ENCODE measurements at places on chromosomes 6 and 20.

DNA sequence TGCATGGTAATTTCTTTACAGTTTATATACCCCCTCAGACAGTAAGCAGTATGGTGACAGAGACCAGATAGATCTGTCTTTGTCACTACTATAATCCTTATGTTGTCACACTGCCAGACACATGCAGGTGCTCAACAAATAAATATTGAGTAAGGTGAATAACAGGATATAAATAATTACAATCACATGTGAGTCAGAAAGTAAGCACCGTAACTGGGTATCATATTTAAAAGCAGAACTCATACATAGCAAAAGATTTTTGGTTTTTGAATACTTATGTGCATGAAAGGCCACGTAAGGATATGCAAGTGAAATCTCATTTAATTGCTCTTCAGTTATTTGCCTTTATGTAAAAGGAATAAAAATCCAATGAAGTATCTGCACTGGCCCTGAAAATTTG, 17.4 kb downstream of the CNBD2 start:
- DNase-seq, result no peak

DNA sequence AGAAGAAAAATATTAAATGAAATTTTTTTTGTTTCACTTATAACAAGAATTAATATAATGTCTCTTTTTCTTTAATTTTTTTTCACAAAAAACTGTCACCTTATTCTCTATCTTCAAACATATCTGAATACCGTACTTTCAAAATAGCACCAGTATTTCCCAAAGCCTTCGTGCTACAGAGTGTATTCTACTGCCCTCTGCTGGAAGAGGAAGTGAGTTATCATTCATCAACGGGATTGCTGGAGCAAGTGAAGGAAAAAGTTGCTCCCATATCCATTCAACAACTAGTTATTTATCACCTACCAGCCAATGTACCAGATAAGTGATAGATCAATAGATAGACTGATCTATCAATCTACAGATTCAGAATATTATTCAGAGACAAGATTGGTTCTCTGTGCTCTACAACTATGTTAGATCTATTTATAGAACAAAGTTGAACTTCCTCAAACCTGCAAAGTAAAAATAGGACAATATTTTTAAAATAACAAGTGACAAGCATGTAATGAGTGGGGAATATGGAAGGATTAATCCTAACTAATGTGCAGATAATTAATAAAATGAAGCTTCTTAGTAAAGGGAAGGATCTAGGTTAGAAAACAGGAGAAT, 26.7 kb upstream of the TFAP2B start:
- DNase-seq, result no peak

- DNase-seq, result no peak
Measured at GRCh38 chr6:141498977-141499376, 633.7 kb upstream of the GJE1 start.

- no peak for DNase-seq
Measured at GRCh38 chr20:52828199-52828598, 144.0 kb upstream of the TSHZ2 start.

- no peak for DNase-seq
Measured at GRCh38 chr6:21648475-21649050, 55.0 kb downstream of the SOX4 start.

DNA sequence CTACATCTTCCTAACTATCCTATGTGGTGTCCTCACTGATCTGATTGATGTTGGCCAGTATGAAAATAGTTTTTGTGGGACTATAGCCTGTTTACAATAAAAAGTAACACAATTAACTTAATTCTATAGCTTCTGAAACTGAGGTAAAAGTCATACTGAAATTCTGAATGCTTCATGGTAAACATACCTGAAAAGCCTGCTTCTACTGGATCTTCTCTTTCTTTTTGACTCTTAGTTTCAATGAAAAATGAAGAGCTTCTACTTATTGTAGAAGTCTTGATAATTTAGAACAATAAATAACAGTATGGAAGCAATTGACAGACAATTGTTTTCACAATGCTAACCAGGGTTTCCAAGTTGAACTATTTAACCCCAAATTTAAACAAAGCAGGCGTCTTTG, 383.9 kb upstream of the MMS22L start:
- DNase-seq, result no peak

DNA sequence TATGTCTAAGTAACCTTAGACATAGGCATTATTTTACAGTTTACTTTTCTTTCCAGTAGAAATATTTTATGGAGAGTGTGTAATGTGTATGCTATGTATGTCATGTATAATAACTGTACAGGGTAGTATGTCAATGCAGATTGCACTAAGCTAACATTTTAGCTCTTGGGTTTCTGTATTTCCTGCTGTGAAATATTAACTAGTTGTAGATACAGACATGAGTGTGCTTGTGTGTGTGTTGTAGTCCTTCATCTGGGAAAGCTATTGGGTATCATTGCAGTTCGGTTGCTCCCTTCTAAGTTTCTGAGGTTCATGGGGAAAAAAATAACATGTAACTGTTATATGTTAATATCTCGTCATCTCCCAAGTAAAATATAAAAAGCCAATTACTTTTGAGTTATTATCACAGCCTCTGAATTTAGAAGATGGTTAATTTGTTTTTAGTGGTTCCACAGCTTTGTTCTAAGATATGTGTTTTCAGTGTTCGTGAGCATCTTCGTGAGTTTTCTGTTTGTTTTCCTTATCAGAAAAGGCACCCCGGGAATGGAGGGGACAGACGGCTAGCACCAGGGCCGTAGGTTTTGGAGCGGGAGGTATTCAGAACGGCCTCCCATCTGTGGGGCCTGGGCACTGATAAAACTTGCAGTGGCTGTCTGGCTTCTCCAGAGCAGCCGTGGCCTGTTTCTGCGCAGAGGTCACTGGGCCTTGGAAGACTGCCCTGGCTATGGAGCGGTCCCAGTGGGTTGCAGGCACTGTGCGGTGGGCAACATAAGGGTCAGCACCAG, 215.0 kb downstream of the ARID1B start:
- DNase-seq, result no peak

- no peak for DNase-seq
Measured at GRCh38 chr20:49273696-49274277, 4.1 kb downstream of the ZNFX1 start.

DNA sequence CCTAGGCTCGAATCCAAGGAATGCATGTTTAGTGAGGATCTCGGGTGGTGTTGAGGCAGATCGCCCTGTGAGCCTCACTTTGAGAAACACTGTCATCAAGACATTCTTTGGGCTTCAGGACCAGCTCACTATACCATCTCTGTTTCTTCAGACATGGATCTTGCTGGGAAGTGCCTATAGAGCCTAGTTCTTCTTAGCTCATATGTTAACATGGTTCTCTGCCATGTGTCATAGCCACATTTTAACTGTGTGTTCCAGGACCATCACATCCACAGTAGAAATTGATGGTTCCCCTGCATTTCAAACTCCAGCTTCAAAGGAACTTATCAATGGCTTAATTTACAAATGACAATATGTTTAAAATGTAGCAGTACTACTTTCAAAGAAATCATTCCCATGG, 57.4 kb downstream of the NOX3 start:
- DNase-seq, result no peak

DNA sequence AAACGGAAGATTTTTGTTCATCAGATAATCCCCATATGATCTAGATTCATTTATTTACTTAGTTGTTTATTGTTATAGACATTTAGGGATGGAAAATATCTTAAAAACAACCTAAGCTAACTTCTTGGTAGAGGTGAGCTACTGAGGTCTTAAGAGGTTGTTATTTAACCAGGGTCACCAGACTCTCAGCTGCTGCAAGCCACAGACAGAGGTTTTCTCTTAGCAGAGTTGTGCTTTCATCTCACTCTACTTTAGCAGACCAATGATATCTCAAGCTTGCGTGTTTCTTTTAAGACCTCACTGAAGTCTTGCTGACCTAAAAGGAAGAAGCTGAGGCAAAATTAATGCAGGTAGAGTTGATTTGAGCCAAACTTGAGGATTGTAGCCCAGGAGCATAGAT, 43.6 kb downstream of the NCOA7 start:
- DNase-seq, result peak; percentile 17

DNA sequence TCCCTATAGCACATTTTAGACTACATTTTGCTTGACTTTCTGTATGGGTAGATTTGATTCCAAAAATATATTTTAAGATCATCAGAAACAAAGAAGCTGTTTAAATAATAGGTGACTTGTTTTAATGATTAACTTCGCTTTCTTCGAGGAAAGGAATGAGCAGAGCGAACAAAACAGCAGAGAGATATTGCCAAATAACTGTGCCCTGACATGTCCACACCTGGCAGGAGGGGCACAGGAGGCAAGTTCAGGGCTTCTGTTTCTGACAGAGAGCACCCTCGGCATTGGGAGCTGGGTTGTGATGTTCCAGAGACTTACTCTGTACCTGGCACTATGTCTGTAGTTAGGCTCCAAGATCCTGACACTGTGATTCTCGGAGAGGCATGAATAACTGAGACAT, 155.7 kb upstream of the SASH1 start:
- DNase-seq, result no peak

- DNase-seq, result no peak
Measured at GRCh38 chr20:17681726-17682102, 328 bp downstream of the RRBP1 start.

DNA sequence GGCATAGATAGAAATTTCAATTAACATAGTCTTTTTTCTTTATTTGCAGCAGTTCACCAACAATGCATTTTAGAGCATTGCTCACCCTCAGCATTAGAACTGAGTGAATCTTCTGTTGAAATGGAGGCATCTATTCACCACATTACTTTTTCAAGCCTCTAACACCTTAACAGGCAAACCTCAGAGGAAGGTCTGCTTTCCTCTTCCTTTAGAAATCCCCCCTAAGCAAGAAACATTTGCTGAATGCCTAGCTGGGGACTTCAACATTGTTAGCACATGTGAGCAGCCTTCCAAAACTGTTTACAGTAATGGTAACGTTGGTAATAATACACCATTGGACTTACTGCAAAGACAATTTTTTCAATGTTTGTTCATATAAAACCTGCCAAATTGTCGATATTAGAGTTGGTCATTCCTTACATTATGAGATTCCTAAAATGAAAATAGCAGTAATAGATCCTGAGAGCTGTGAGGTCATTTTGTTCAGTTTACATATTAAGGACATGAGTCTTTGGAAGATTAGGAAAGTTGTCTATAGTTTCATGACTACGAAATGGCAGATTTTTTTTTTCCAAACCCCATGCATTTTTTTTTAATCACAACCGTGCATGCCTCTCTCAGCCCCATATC, 20.6 kb upstream of the AKIRIN2 start:
- DNase-seq, result no peak

- DNase-seq, result no peak
Measured at GRCh38 chr6:3380344-3381232, 76.3 kb downstream of the SLC22A23 start.

DNA sequence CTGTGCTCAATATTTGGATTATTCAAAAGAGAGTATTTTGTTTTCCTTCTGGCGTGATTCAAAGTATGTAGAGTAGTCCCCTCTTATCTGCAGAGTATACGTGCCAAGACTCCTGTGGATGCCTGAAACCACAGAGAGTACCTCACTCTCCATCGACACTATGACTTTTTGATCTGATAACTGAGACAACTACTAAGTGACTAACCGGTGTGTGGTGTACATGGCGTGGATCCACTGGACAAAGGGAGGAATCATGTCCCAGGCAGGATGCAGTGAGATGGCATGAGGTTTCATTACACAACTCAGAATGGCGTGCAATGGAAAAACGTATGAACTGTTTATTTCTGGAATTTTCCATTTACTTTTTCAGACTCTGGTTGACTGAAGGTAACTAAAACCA, 112.2 kb upstream of the PDE7B start:
- no peak for DNase-seq

DNA sequence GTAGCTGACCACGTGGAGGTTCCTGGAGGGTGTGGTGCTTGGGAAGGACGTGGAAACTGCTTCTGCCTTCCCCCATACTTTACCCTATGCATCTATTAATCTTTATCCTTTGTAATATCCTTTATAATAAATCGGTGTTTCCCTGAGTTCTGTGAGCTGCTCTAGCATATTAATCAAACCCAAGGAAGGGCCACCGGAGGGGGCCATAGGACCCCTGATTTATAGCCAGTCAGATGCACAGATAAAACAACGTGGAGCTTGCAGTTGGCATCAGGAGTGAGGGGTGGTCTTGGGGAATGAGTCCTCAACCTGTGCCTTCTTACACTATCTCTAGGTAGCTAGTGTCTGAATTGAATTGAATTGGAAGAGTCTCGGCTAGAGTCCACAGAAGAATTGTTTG, 36.5 kb upstream of the TFAP2A start:
- DNase-seq, result no peak
